Occipital lobe (tissue), 3 donors: ENCODE measurements at places on chromosomes 16 and 17. TPM values are rescaled to one million over a fixed set of nuclear protein-coding genes. Genes with fewer than 3 reads are reported as not detected.

The SPNS2 gene
- 15.9 TPM for total RNA-seq

The KRTAP9-8 gene
- total RNA-seq: not detected

DNA sequence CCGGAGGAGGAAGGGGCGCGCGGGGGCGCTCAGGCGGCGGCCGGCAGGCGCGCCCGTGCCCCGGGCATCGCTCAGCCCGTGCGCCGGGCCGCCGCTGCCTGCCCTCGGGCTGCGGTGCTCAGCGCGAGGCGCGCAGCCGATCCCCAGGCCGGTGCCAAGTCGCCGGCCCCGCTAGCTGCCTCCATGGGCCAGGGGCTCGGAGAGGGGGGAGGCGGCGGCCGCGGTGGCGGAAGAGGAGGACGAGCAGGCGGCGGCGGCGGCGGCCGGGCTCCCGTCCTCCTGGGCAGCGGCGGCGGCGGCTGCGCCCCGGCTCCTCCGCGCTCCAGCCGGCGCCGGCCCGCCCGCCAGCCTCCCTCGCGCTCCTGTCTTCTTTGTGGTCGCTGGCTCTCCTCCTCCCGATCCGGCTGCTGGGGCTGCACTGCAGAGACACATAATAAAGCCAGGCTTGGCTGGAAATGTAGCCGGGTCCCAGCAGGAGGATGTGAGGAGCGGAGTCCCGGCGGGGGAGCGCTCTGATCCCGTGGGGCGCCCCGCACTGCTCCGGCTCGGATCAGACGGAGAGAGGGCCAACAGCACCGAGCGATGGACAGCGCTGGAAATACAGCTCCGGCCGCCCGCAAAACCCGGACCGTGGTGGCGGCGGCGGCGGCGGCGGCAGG, 889 bp upstream of the ZNF423 start:
- peak; percentile 43 for DNase-seq

DNA sequence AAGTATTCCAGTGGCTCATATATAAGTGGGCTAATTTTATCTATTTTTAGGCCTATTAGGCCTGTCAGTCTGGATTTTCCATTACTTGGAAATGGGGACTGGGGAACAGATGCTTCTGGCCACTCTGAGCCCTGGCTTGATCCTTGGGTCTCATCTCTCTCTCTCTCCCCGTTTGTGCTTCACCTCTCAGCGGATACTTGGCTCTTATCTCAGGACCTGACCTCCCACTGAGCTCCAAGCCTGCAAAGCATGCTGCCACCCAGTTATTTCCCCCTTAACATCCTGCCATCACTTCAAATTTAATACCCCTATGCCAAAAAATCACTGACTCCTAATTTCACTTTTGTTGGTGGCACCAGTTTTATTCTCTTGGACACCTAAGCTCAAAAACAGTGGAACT, 4.2 kb downstream of the ZNF843 start:
- DNase-seq: no peak

- no peak for DNase-seq
Measured at GRCh38 chr17:77281904-77282367, 141.2 kb downstream of the SEC14L1 start.
